Purkinje cell (primary cell): ENCODE measurements at places on chromosomes 2 and 18. TPM values are rescaled to one million over a fixed set of nuclear protein-coding genes. Genes with fewer than 3 reads are reported as not detected.

The CYP1B1 gene
- 1.1 TPM in 1 of 2 replicates, not detected in the other for polyA plus RNA-seq

The IL1F10 gene
- not detected in 2 replicates for polyA plus RNA-seq

The OSBPL6 gene
- polyA plus RNA-seq = 33.5 and 35.2 TPM in 2 replicates

The ATL2 gene
- polyA plus RNA-seq = 839 and 872 TPM in 2 replicates

The MLPH gene
- not detected in 2 replicates for polyA plus RNA-seq

The HAAO gene
- not detected in 2 replicates for polyA plus RNA-seq

The ASIC4 gene
- not detected in 2 replicates for polyA plus RNA-seq

The CYRIA gene
- 9.6 and 32.0 TPM in 2 replicates for polyA plus RNA-seq

The LRRC30 gene
- not detected in 2 replicates for polyA plus RNA-seq

The KYNU gene
- polyA plus RNA-seq = not detected in 2 replicates

The TUBA3E gene
- 0.20 TPM in 1 of 2 replicates, not detected in the other for polyA plus RNA-seq

The PIEZO2 gene
- 0.16 TPM in 1 of 2 replicates, not detected in the other for polyA plus RNA-seq

The RAB6D gene
- polyA plus RNA-seq = 0.24 and 1.7 TPM in 2 replicates

The WDR54 gene
- 25.1 and 25.5 TPM in 2 replicates for polyA plus RNA-seq

The TNFRSF11A gene
- polyA plus RNA-seq = 2.3 and 3.4 TPM in 2 replicates

The TOGARAM2 gene
- polyA plus RNA-seq = 2.6 and 2.9 TPM in 2 replicates

The RGPD4 gene
- polyA plus RNA-seq = 0.08 TPM in 1 of 2 replicates, not detected in the other

The STPG4 gene
- 0.56 TPM in 1 of 2 replicates, not detected in the other for polyA plus RNA-seq

The HSBP1L1 gene
- 9.5 and 26.3 TPM in 2 replicates for polyA plus RNA-seq

The IL1R1 gene
- polyA plus RNA-seq = 0.35 and 0.55 TPM in 2 replicates

The MTIF2 gene
- polyA plus RNA-seq = 25.2 and 26.7 TPM in 2 replicates

The ZBTB7C gene
- polyA plus RNA-seq = 0.07 and 1.1 TPM in 2 replicates

The IL1RL2 gene
- polyA plus RNA-seq = 1.1 TPM in 1 of 2 replicates, not detected in the other

The CNDP1 gene
- polyA plus RNA-seq = 2.3 and 4.6 TPM in 2 replicates

The ASPRV1 gene
- polyA plus RNA-seq = not detected in 2 replicates

The MYOM1 gene
- 3.7 and 3.9 TPM in 2 replicates for polyA plus RNA-seq

The NR4A2 gene
- polyA plus RNA-seq = 2.5 and 7.2 TPM in 2 replicates

The ATOH8 gene
- not detected in 2 replicates for polyA plus RNA-seq

The FLACC1 gene
- 0.88 and 1.1 TPM in 2 replicates for polyA plus RNA-seq

The STRADB gene
- polyA plus RNA-seq = 23.8 and 26.3 TPM in 2 replicates

The SNORC gene
- polyA plus RNA-seq = 3.8 and 6.2 TPM in 2 replicates

The ALPI gene
- polyA plus RNA-seq = not detected in 2 replicates

The C1QL2 gene
- not detected in 2 replicates for polyA plus RNA-seq

The IMP4 gene
- polyA plus RNA-seq = 26.8 and 62.4 TPM in 2 replicates

The AFF3 gene
- polyA plus RNA-seq = 4.6 and 6.4 TPM in 2 replicates

The CUL3 gene
- polyA plus RNA-seq = 169 and 185 TPM in 2 replicates

The AOX1 gene
- polyA plus RNA-seq = 5.8 and 7.5 TPM in 2 replicates

The SMYD5 gene
- 4.4 and 5.0 TPM in 2 replicates for polyA plus RNA-seq

The TUBA3D gene
- polyA plus RNA-seq = 2.8 TPM in 1 of 2 replicates, not detected in the other

The SAG gene
- polyA plus RNA-seq = not detected in 2 replicates

The UNC50 gene
- 113 and 126 TPM in 2 replicates for polyA plus RNA-seq

The ERBB4 gene
- 4.9 and 8.0 TPM in 2 replicates for polyA plus RNA-seq

The LAMA3 gene
- polyA plus RNA-seq = not detected in 2 replicates

The RESP18 gene
- 6.5 TPM in 1 of 2 replicates, not detected in the other for polyA plus RNA-seq

The SERPINB10 gene
- not detected in 2 replicates for polyA plus RNA-seq

The GLI2 gene
- polyA plus RNA-seq = 0.19 and 0.83 TPM in 2 replicates

The CIB4 gene
- polyA plus RNA-seq = not detected in 2 replicates

The DSG1 gene
- 0.74 TPM in 1 of 2 replicates, not detected in the other for polyA plus RNA-seq

The CRACDL gene
- polyA plus RNA-seq = 0.27 and 7.3 TPM in 2 replicates

The MPP4 gene
- 0.42 and 1.4 TPM in 2 replicates for polyA plus RNA-seq
